ENCODE measurements at places on chromosomes 6 and 20. TPM values are rescaled to one million over a fixed set of nuclear protein-coding genes. Genes with fewer than 3 reads are reported as not detected.

GRCh38 chr6:142443102-142443501, 141.3 kb downstream of the ADGRG6 start:
- no peak for DNase-seq

GRCh38 chr6:32462609-32463008, 22.9 kb downstream of the HLA-DRA start:
- no peak for DNase-seq

- DNase-seq = peak; percentile 87
Measured at GRCh38 chr6:75602246-75603105, 796 bp downstream of the SENP6 start.

DNA sequence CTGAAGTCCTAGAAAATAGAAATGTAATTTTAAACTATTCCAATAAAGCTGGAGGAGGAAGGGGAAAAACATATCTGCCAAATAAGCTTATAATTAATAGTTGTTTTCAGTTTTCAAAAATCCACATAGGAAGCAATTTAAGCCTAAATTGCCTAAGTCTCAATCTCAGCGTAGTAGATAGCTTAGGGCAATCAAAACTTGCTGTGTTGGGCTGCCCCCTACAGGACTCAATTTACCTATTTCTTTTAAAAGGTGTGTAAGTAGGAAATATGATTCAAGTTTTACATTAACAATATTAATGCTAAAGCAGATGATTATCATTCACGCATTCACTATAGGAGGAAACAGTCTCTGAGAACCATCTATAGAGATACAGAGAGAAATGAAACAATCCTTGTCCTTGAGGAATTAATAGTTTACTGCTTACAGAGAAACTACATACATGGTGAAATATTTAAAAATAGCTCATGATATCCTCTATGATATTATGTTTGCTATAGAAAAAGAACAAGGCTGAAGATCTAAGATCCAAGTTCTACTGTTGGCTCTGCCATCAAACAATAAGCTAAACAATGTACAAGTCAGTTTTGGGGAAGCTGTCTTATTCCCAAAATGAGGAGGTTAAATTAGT, 102.1 kb downstream of the ATG5 start:
- DNase-seq = no peak

- no peak for DNase-seq
Measured at GRCh38 chr20:63178446-63178820, 37.5 kb downstream of the YTHDF1 start.

DNA sequence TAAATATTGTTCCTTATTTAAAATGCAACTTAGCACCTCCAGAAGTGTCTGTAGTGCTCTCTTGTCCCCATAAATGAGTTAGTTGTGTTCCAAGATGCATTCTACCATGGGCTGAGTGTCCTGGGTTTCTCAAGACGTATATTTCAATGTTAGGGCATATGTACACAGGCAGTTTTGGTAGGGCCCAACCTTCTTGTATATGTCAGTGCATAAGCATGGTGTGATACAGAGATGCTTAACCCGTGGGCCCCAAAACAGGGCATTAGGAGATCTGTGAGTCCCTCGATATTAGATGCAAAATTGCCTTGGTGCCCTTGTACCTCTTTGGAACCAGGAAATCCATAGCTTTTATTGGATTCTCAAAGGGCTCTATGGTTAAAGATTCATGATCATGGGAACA, 91.5 kb upstream of the HIVEP1 start:
- no peak for DNase-seq

- DNase-seq = no peak
Measured at GRCh38 chr6:100691972-100692371, 189.2 kb downstream of the ASCC3 start.

DNA sequence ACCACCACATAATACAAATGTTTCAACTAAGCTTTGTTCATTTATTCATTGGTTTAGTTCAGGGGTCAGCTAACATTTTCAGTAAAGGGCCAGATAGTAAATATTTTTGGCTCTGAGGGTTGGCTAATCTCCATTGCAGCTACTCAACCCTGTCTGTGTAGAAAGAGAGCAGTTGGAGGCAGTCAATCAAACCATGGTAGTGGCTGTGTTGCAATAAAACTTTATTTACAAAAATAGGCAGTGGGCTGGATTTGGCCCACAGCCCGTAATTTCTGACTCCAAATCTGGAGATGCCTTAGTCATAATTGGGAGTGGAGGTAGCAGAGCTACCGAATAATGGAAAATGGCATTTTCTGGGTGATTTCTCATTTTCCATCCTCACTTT, 242.5 kb upstream of the ZFP64 start:
- no peak for DNase-seq

DNA sequence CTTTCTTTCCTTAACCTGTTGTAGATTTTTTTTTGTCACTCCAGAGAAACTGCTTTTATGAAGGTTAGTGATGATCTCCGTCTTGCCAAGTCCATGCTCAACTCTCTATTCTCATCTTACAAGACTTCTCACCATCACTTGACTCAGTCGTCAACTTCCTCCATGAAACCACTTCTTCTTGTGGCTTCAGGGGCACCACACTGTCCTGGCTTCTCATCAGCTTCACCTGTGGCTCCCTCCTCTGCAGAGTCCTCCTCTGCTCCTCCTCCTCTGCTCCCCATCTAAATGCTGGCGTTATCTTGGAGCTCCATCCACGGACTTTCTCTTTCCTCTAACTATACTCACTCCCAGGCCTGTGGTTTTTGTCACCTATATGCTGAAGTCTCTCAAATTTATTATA, 187.5 kb downstream of the BACH2 start:
- DNase-seq = no peak

DNA sequence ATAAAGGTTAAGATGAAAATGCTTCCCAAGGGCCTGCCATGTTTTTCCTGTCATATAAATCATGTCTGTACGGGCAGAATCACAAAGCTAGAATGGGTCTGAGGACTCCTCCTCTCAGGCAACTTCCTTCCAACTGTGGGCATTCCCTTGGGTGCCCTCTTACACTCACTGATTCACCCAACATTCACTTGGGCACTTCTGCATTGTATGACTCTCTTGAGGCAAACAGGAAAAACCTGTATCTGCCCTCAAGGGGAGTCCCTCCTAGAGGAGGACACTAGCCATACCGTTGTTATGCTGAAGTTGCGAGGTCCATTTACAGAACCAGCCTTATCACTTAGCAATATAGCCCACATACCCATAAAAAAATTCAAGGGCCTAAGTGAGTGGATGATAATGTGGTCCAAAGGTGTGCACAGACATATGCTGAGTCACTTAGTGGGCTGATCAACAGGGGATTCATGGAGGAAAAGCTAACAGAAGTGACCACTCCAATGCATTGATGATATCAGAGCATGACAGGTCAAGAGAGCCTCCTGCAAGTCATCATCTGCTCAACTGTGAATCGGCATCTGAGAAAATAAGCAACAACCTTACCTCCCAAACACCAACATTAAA, 131.1 kb downstream of the ATXN1 start:
- no peak for DNase-seq

DNA sequence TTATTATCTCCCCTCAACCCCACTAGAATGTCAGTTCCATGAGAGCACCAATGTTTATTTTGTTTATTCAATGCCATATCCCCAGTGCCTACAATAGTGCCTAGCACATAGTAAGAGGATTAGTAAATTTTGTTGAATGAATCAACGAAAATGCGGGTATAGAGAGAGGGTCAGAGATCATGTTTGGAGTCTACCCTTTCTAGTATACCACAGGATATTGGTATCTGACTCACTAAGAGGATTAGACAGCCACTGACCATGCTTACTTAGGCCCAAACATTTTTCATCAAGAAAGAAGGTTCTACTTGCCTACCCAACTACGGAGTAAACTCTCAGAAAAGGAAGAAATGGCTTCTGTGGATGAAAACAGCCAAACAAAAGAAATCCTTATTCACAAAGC, 356.8 kb downstream of the BTBD9 start:
- DNase-seq = no peak

GRCh38 chr6:149563203-149563927, 2.8 kb upstream of the GINM1 start:
- DNase-seq = no peak

DNA sequence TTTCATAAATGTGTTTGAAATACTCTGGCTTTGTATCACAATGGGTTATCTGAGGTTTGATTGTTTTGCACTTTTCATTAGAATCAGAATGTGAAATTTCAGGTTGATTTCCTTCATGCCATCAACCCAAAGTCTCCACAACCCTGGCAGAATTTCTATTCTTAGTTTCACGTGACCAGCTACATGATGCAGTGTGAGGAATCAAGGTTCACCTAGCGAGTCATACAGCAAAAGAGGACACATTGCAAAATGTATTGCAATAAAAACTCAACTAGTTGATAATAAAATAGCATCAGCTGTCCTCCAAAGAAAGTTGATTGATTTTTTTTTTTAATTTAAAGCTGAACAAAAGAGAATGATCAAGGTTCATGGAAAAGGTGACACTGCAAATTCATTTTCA, 2.2 kb downstream of the HAO1 start:
- no peak for DNase-seq

DNA sequence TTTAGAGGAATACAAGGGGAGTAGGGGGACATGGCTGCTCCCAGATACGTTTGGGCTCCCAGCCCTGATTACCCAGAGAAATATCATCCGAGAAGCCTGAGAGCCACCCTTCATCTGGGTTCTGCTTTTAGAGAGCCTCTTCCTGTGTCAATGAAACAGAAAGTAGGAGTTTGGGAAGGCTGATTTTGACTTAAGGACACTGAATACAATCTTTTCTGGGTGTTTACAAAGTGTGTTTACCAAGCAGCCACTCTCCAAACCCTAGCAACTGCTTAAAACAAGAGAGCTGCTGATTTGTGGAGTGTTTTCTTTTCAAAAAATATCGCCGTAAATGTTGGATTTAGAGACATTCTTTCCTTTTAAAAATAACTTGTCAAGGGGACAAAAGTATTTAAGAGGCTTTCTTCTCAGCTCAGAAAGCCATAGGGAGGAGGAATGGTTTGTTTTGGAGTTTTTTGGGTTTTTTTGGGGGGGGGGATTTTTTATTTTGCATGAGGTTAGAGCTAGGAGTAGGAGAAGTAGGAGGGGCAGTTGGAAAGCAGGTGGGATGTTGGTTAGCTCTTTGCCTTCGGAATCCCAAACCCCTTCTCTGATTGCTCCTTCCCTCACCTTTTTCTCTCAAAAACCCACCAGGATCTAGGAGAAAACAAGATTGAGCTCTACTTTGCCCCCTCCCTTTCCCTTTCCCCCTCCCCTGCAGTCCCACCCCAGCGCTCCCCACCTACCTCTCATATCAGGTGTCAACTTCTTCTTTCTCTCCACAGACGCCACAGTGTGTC, 12.4 kb downstream of the MAFB start:
- DNase-seq = no peak

GRCh38 chr20:16035576-16035975, 537.7 kb downstream of the KIF16B start:
- DNase-seq = no peak

Gene OXT
- 0.54 TPM for total RNA-seq

DNA sequence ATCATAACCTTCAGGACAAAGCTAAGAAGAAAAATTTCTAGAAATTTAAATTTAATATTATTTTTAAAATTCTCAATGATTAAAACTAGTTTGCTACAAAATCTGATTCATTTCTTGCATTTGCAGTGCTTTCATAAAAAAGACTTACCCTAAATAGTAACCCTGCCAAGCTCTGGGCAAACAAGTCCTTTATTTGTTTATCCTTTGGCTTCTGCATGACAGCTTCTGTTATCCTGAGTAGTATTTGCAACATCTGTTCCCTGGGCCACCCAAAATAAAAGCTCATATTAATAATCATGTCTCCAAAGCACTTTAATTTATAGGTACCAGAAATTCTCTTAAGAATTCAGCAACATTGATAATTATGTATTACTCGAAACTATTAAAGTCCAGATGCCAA, 101.3 kb downstream of the RALGAPA2 start:
- no peak for DNase-seq

Gene RAB44
- 0.08 TPM for total RNA-seq

DNA sequence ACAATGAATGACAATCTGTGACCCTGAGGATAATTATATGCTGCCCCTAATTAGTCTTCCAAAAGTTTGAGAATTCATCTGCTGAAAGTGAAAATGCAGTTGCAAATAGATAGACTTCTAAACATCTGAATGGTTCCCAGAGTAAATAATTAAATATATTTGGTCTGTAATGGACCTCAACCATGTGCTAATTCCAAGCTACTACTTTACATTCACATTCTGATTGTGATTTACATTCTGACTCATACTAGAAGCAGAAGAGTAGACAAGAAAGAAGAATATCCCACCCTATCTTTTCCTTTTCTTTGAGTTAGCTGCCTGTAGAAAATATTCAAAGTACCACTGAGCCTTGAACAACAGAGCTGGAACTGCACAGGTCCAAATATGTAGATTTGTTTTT, 80.8 kb downstream of the PTPRK start:
- no peak for DNase-seq

GRCh38 chr20:3141757-3142156, 17.9 kb downstream of the FASTKD5 start:
- no peak for DNase-seq

DNA sequence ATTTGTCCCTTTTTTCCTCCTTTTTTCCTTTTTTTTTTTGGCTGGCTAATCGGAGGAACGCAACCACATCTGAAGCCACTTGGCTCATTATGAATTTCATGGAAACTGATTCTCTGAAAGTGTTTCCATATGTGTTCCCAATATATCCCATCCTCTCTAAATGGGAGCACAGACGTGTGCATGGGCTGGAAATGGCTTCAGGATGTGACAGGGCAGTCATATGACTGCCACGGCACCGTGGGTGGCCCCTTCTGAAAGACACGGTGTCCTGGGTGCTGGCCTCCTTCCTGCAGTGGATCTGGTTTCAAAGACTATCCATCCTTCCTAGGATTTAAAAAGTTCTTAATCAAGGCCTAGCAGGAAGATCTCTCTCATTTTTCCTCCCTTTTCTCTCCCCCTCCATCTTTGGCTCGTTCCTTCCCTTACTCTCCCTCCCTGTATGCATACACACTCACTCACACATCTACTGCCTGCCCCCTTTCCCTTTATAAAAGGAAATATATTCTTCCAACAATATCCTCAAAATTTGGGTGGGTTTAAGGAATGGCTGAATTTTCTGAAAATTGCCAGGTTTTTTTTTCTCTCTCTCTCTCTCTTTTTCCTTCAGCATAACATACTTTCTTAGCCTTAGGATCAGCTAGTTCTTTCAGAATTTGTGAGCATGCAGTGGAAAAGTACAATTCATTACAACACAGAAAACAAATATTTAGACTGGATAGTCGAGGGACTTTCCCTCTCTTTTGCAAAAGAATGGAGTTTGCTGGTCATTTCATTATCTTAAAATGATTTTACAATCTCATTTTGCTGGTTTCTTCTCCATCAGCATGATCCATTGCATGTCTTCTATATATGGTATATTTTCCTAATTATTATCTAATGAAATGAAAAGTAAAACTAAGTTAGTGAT, 161.2 kb upstream of the SUPT3H start:
- DNase-seq = no peak

Gene KCNK16
- total RNA-seq = not detected
